ENCODE measurements at places on chromosomes 3 and 15.

DNA sequence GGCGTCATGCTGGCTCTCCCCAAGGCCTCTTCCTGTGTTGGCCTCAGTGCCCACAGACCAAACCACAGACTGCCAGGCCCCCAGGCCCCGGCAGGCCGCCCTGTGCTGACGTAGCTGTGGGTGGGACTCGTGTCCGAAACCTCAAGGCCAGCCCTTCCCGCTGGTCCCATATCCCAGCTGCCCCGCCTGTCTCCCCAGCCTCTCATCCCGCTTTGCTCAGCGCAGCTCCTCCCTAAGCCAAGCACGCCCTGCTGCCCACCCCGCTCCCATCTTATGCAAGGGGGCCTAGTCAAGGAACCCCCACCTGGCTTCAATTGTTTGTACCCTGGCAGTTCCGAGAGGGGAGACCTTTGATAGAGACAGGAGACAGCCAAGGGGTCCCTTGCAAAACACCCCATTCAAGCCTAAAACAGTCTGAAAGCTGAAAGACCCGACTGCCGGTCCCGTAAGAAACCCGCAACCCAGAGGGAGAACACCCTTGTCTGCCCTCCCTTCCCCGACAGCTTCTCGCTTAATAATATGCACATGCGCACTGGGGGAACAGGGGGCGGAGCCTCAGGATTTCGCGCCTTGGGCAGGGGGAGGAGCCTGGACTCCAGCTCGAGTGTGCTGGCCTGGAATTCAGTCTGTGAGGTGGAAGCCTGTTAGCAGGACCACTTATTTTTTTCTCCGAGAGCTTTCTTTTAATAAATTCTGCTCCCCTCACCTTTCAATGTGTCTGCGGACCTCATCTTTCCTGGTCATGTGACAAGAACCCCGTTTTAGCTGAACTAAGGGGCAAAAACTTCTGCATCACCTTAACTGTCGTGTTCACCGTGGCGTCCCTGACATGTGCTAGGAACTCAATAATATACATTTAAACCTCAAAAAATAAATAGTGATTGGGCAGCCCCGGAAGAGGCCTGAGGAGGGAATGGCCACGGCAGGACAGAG, 17.2 kb downstream of the TNFAIP8L3 start:
- DNase-seq = no peak

GRCh38 chr3:62131050-62131449, 242.3 kb downstream of the FEZF2 start:
- no peak for DNase-seq

DNA sequence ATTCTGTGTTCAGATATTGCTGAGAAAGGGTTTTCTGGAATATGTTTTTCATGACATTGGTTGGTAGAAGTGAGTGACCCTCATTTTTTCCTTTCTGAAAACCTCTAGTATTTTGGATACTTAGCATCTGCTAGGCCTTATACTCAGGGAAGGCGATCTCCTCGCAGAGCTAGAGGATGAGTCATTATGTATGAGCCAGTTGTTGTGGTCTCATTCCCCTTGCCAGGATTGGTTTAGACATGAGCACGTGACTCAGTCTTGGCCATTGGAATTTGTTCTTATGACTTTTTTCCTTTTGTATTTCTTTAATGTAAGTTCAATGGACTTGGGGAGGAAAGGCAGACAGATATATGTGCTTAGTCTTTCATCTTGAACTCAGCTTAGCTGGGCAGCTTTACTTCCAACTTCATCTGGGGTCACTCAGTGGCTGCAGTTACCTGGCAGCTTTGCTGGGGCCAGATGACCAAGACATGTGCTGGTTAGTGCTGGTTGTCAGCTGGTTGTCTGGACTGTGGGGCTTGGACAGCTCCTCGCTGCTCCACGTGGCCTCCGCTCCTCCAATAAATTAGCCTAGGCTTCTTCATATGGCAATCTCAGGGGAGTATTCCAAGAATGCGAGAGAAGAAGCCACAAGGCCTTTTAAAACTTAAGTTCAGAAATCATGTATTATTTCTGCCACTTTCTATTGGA, 207.5 kb downstream of the IL20RB start:
- DNase-seq = no peak

DNA sequence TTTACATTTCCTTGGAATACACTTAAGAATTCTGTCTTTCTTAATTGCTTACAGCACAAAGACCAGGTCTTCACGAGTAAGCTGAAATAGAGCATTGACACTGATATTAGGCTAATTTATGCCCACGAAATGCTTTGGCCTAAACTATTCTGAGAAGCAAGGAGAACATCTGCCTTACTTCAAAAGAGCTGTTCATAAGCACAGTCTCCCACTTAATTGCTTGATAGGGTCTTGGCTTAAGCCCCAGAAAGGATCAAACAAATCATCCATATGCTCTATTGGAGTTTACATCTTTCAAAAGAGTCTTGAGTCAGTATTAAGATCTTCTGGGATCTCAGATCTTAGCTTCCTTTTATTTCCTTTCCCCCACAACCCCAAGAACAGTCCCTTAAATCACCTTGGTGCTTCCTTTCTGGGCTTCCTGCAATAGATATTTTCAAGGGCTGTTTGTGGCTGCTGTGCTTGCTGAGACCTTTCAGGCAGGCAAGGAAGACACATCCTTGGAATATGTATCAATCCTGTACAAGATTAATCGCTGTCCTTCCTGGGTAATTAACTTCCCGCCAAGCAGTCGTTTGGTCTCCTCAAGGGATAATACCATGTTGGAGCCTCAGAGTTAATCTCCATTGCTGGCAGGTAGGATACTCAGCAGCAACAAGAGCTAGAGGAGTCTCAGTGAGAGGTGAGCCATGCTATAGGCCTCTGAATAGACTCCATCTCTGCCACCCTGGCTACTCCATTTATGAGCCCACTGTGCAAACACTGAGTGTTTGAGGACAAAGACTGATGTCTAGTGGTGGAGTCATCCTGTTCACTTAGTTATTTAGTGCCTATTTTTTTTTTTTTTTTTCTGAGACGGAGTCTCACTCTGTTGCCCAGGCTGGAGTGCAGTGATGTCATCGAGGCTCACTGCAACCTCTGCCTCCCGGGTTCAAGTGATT, 37.1 kb downstream of the TMEM158 start:
- no peak for DNase-seq

- DNase-seq = no peak
Observed at GRCh38 chr3:50374363-50375257, 15.3 kb upstream of the TMEM115 start.

GRCh38 chr15:52558196-52558595, 10.6 kb downstream of the ARPP19 start:
- no peak for DNase-seq

- no peak for DNase-seq
Observed at GRCh38 chr3:141268306-141268705, 36.7 kb downstream of the PXYLP1 start.

- no peak for DNase-seq
Observed at GRCh38 chr3:169234618-169235017, 428.9 kb downstream of the MECOM start.

GRCh38 chr3:43883729-43884396, 193.1 kb downstream of the ABHD5 start:
- DNase-seq = no peak

- DNase-seq = no peak
Observed at GRCh38 chr15:32867313-32867626, 149.5 kb downstream of the GREM1 start.

DNA sequence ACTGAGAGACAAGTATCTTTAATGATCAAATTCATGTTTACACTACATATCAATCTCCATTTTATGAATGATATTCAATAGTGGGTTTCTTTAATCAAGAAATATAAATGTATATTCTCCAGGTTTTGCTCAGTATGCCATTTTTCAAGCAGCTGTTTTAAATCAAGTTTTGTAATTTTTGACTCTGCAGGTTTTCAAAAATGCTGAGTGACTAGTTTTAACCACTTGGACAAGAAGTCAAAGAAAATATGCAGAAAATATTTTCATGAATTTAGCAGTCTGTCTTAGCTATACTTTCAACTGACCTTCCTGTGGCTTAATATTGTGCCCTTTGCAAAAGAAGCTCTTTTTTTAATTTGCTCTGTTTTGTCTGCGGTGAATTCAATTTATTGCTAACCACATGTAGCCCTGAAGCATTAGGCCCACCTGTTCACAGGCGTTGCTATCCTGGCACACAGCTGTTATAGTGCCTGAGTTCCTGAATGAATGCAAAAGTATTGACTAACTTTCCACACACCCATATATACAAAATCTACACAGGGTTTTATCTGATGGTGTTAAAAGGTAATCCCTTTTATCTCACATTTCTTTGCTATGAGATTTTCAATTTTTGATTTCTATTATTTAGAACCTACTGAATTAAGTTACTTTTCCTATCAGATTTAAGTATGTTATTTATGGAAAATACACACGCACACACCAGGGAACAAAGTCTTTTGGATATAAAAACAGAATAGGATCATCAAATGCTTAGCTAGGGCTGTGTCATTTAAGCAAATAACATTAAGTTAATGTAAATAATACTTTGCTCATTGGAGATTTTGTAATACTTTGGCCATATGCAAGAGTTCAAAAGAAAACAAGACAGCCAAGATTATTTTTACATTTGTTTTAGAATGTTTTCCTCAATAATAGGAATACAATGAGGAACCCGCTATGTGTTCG, 1166.1 kb upstream of the GBE1 start:
- no peak for DNase-seq

DNA sequence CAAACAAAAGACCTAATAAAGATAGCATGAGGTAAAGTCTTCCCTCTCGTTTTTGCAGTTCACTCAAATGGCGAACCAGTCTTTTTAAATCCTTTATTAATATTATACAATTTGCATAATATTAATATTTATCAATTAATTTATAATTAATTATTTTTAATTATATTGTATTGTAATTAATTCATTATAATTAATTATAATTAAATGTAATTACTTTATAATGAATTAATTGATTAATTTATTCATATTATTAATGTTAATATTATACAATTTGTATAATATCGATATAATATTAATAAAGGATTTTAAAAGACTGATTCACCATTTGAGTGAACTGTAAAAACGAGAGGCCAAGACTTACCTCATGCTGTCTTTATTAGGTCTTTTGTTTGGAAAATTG, 1045.4 kb upstream of the CADM2 start:
- DNase-seq = no peak

DNA sequence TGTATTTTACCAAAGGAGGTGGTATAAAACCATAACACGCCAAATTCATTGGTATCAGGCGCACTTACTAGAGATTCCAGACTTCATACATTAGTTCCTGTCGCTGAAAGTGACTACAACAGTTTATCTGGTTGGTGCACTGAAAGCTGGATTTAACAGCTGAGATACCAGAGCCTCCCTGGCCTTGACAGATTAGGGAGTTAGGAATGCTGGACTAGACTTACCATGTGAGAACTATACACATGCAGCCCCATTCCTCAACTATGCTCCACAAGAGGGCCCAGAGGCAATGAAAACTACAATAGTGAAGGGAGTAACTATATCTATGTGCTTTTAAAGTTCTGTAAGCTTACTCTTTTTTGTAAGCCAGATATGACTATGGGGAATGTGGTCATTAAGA, 174.4 kb downstream of the STAG1 start:
- no peak for DNase-seq

DNA sequence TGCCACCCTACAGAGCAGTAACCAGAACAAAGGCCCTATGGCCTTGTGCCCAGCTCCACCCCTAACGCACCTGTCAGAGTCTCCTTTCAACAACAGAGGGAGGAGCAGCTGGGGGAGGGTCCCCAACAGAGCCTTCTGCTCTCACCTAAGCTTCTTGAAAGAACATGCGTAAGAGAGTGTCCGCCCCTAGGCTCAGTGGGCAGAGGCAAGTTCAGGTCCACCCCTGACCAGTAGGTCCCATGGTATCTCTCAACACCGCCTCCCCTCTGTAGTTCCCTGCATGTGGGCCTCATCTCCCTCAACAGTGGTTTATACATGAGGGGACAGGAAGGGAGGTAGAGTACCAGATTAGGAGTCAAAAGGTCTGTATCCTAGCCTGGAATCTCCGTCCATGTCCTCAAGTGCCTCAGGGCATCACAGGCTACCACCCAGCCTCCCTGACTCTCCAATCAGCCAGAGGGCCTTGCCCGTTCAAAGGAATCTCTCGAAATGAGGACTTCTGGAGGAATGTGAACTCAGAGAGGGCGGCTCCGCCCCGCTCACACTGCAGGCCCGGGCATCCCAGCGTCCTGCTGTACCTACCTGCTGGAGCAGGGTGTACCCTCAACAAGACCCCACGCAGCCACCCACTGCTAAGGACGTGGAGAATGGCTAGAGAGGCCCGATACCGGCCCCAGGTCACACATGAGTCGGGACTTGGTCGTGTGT, 680 bp downstream of the POC1A start:
- no peak for DNase-seq

- DNase-seq = no peak
Observed at GRCh38 chr3:192514754-192515663, 212.3 kb downstream of the FGF12 start.

GRCh38 chr15:33029109-33029652, 165.3 kb downstream of the FMN1 start:
- DNase-seq = no peak

GRCh38 chr15:77709135-77709886, 76.6 kb upstream of the LINGO1 start:
- no peak for DNase-seq

DNA sequence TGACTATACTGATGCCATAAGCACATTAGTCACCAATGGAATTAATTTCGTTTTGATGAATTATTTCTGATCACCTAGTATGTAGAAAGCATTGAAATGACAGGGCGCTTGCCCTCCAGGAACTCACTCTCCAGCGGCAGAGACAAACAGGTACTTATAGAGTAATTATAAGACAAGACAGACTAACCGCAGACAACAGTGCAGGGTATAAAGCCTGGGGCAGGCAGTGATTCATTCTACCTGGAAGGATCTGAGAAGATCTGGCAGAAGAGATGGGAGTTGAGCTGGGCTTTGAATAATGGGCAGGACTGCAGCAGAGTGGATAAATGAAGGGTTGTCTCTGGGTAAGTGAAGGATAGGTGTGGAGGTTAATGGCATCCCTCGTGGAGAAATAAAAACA, 331.8 kb downstream of the FGF12 start:
- DNase-seq = no peak

GRCh38 chr3:8579096-8579495, 65.5 kb downstream of the SSUH2 start:
- DNase-seq = no peak

GRCh38 chr15:48566668-48567067, 78.8 kb downstream of the FBN1 start:
- DNase-seq = no peak

DNA sequence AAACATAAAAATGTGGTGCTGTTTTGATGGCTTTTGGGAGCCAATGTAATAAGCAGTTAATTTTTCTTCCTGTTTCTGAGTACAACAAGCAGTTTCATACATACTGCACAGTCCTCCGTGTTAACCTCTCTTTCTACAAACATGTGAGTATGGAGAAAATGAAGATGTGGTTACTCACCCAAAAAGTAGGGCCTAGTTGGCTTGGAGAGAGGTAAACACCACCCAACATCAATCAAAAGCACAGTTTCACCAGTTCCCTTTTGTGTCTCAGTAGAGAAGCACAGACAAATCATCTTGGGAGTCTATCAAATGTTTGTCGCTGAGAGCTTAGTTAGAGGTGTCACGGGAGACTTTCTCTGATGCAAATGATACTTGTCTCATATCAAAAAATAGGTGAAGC, 320.2 kb downstream of the UNC13C start:
- DNase-seq = no peak

- DNase-seq = no peak
Observed at GRCh38 chr15:60593170-60593478, 114.2 kb upstream of the ICE2 start.

All from cerebellar nuclear complex (tissue), 1 donor.